Naive thymus-derived CD4-positive, alpha-beta T cell (primary cell): ENCODE measurements at places on chromosomes 13 and 19.

DNA sequence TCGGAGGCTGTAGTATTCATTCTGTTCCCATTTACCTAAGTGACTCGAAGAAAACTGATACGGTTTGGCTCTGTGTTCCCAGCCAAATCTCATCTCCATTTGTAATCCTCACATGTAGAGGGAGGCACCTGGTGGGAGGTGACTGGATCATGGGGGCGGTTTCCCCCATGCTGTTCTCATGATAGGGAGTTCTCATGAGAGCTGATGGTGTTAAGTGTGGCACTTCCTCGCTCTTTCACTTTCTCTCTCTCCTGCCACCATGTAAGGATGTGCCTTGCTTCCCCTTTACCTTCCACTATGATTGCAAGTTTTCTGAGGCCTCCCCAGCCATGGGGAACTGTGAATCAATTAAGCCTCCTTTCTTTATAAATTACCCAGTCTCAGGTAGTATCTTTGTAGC is 23.5 kb downstream of the SLAIN1 start:
- no peak for DNase-seq

DNA sequence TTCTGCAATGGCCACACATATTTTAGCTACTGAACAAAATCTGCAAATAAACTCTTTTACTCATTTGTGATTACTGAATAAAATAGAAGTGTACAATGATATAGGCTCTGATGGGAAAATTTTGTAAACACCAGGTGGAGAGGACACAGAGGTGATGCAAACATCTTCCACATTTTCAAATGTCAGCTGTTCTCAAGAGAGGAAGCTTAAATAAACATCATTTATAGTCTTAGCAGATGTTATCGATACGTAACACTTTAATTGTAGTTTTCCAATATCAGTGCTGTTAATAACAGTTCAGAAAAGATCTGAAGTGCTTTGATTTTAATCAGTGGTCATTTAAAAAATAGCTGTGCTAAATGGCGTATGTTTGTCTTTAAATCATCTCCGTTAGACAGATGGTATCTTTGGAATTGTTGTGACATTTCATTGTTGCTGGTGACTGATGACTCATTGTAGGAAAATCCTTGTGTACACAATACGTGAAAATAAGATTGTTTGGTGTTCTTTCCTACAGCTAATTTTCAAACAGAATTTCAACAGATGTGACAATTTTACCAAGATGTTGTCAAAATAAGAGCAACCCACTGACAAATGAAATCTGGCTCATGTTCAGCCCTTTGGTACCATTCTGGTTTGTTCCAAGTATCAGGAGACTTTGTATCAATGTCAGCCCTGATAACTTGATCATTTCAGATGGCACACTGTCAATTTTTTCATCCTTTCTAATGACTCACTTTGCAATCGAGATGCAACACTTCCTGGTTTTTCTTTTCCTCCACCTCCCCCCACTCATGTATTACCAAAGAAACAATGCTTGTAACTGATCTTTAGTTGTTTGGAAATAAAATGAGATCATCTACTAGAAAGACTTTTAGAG is 516.0 kb downstream of the DCT start:
- no peak for DNase-seq

DNA sequence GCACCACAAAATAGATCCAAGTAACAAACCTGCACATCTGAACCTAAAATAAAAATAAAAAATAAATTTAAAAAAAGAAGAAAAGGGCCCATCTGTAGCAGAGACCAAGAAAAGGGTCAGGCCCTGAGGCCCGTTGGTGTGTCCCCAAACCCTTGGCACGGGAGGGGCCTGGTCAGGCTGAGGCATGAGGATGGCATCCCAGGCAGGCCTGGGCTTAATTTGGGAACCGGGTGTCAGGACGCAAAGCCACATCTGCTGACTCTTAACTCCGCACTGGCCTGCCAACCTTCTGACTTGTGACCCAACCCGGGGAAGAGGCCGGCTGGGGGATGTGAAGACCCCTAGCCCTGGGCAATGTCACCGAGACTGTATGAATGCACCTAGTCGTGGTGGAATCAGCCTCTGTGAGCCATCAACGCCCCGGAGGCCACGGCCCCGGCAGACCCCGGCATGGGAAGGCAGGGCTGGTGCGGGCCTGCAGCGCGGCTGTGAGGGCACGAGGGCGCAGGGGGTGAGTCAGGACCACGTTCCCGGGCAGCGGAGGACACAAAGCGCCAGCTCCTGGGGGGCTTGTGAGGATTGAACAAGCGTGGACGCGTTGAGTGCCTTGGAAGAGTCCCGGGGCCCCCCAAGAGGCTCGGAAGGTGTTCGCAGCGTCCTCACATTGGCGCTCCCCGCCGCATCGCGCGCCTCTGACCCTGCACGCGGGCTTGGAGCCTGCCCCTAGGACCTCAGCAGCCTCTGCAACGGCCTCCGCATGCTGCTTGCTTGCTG is 38.2 kb downstream of the ATP12A start:
- DNase-seq: no peak

DNA sequence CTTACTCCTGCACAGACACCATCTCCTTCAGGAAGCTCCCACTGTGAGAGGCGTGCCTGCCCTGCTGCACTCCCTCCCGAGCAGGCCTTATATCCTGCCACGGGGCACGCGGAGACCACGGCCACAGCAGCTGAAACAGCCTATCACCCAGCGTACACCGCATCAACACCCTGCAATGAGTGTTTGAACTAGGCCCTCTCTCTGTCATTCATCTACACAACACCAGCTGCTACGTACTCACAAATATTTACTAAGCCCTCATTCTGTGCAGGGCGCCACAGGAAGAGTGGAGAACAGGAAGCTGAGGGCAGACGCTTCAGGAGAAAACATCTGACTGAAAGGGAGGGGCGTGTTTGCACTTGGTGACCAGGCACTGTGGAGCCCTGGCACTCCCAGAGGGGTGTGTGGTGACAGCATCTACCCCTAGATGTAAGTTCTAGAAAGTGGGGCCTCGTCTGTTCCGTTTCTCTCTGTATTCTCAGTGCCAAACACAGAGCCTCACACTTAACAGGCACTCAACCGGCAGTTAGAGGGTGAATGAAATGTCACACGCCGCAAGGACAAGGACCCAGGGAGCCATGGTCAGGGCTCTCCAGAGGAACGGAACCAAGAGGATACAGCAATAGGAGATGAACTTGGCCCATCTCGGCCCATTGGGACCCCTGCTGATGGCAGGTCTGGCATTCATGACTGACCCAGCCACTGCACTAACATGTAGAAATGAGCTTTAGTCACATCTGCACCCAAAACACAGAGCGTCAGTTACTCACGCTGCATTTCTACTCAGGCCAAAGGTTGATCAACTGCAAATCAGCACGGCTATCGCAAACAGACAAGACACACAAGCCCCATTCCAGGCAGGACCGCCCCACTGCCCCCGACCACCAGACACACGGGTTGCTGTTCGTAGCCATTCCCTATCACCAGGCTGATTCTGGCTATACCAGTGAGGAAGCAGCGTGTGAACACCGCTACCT is 15.7 kb downstream of the RANBP3 start:
- DNase-seq: peak; percentile 50

- peak; percentile 49 for DNase-seq
Observed at GRCh38 chr13:41054212-41054877, 7.0 kb upstream of the WBP4 start.

DNA sequence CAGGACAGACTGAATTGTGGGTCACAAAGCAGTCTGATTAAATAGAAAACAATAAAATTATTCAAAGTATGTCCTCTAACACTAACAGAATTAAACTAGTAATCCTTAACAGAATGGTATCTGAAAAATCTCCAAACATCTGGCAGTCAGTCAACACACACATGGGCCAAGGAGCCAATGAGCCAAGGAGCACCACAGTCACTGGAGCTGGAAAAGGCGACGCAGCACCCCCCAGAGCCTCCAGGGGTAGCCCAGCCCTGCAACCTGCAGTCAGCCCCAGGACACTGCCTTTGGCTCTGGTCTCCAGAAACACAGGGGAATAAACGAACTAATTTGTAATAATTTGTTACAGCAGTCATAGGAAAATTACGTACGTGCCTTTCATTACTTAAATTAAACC is 12.3 kb downstream of the TUBGCP3 start:
- DNase-seq: no peak
